ENCODE measurements at places on chromosomes 7 and 10.

DNA sequence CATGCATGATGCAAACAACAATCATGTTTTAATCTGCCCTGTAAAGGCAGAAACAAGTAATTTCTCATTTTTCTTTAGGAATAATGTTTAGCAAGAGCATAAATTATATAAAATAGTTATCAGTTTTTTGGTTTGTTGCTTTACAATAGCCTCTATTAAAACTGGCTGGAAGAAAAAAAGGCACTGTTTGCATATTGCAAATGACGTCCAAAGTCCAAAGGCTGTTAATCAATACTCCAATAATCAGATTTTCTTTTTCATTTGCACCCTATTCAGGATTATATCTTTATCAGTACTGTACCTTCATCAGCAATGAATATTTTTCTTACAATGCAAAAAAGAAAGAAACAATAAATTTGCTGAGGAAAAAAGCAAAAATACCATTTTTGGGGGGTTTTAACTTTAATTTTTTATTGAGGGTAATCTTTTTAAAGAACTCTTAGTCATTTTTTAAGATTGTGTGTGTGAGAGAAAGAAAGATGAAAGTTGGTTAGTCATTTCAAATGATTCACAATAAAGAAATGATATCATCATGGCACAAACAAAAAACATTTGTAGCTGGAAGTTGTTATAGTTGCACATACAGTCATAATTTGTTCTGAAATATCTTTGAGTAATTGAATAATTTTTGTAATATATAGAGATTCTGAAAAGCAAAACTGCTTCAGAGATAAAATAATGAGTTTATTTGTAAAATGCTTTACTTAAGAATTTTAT, 44.4 kb upstream of the AKR1C2 start:
- no peak for DNase-seq

GRCh38 chr7:17422966-17423365, 124.5 kb downstream of the AHR start:
- DNase-seq, result no peak

GRCh38 chr10:99765672-99766301, 16.7 kb upstream of the ABCC2 start:
- DNase-seq, result no peak

GRCh38 chr7:18287482-18287881, 208.1 kb upstream of the HDAC9 start:
- DNase-seq, result no peak

GRCh38 chr7:104650991-104651640, 322.7 kb downstream of the LHFPL3 start:
- no peak for DNase-seq

DNA sequence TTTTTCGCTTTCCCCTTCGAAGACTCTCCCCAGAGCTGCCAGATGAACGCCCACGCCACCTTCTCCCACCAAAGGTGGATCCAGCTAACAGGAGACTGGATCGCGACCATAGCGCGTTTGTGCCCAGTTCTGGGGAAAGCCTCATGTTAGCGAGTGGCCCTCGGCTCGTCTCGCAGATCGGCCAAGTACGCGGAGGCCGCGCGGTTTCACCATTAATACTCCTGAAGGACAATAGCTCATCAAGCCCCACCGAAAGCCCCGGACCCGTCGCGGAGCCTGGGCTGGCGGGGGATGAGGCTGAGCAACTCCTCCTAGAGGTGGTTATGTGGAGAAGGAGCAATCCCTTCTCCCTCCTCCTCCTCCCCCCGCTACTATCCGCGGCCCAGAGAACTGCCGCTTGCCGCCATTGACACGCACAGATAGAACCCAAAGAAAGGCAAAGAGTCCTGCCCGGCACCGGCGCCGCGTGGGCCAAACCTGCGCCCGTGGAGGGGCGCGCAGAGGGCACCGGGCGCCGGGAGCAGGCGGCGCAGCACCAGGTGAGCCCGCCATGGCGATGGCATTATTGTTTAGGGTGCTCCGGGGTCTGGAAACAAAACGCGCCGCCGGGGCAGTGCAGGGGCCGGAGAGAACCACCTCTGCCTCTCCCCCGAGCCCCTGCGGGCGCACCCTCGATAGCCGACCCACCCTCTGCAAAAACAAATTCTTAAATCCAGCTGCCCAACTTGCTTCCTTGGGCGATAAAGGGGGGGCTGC, at the start of gene MACROH2A2:
Gene MACROH2A2 (plus strand): TSS at position 385 of the 756 bp plus-strand sequence. CDS start 22,813 bp downstream, outside the sequence.
- no peak for DNase-seq

DNA sequence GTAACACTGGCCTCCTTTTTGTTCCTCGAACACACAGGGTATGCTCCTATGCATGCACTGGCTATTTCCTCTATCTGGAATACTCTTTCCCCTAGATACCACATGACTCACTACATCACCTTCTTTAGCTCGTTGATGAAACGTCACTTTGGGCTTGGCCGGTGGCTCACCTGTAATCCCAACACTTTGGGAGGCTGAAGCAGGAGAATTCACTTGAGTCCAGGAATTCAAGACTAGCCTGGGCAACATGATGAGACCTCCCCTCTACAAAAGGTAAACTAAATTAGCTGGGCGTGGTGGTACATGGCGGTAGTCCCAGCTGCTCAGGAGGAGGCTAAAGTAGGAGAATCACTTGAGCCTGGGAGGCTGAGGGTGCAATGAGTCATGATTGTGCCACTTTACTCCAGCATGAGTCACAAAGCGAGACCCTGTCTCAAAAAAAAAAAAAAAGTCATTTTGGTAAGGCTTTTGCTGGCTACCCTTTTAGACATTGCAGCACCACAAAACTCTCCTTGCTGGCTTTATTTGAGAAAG, 14.5 kb downstream of the ANKIB1 start:
- no peak for DNase-seq

- no peak for DNase-seq
Observed at GRCh38 chr7:12941512-12941911, 254.1 kb downstream of the ARL4A start.

DNA sequence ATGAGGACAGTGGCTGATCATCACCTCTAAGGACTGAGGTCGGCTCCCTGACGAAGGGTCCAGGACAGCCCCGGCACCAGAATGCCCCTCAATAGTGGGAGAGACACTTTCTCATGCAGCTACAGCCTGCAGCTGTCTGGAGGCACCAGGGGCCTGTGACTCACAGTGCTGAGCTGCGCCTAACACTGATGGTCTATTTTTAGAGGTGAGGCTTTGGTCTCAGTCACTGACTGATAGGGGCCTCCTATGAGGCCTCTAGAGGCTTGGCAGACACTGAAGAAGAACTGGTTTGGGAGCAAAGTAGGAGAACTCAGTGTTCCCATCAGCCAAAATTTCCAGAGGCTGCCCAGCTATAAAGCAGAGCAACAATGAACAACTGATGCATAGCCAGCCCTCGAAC, 130.1 kb downstream of the COBL start:
- no peak for DNase-seq

- DNase-seq, result no peak
Observed at GRCh38 chr10:103552856-103553742, 59.6 kb downstream of the NEURL1 start.

DNA sequence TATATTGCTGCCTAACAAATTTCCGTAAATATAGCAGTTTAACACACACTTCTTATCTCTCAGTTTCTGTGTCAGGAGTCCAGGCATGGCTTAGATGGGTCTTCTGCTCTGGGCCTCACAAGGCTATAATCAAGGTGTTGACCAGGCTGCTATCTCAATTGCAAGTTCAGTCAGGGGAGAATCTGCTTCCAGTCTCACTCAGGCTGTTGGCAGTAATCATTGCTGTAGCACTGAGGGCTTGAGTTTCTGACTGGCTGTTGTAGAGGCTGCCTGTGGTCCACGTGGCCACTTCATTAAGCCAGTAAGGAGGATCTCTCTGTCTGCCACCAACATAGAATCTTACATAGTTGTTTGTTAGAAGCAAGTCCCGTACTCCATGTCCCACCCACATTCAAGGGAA, 138.4 kb downstream of the ST7 start:
- no peak for DNase-seq

DNA sequence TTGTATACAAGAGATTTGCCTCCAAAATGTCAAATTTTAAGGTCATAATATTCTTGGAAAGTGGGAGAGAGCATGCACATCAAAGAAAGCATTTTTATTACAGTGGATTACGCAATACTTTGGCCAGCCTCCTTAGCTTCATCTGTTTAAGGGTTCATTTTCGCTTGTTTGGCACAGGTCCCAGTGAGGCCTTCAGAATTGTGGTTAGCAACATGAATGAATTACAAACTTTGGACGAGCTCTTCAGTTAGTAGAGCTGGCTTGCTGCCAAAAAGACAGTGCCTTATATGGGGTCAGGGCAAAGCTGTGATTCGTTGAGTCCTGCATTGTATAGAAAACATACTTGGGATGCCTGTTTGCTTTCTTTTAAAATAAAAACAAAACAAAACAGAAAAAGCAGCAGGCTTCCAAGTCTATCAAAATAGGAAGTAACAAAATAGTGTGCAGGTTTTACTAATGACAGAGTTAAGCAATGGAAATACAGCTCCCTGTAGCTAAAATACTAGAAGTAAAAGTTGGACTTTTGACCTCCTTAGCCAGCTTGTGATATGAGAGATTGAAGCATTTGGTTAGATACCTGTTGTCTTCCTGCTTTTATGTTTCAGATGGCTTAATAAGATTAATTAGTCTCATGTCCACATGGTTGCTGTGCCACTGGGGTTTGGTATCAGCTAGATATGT, 190.8 kb downstream of the MLLT10 start:
- peak; percentile 72 for DNase-seq

DNA sequence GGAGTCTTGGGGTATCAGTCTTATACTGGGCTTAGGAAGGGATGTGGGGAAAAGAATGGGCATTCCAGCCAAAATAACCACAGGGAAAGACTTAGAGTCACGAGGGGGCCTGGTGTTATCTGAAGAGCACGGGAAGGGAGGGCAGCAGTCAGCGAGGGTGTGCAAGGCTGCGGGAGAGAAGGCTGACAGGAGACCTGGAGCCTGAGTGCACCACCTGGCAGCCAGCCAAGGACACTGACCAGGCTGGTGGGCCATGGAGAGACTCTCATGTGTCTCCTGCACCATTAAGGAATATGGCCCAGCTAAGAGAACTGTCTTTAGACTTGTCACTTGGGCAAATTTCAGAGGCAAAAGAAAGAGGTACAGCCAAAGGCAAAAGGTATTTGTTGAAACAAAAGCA, 69.6 kb downstream of the PKD1L1 start:
- DNase-seq, result no peak

DNA sequence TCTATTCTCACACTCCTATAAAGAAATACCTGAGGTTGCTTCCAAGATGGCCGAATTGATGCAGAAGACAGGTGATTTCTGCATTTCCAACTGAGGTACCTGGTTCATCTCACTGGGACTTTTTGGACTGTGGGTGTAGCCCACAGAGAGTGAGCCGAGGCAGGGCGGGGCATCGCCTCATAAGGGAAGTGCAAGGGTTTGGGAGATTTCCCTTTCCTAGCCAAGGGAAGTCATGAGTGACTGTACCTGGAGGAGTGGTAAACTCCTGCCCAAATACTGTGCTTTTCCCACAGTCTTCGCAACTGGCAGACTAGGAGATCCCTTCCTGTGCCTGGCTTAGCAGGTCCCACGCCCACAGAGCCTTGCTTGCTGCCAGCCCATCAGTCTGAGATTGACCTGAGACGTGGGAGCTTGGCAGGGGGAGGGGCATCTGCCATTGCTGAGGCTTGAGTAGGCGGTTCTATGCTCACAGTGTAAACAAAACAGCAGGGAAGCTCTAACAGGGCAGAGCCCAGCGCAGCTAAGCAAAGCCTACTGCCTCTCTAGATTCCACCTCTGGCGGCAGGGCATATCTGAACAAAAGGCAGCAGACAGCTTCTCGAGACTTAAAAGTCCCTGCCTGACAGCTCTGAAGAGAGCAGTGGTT, 152.2 kb downstream of the ARL4A start:
- DNase-seq, result no peak

- no peak for DNase-seq
Observed at GRCh38 chr7:72409638-72410015, 2.5 kb downstream of the CALN1 start.

DNA sequence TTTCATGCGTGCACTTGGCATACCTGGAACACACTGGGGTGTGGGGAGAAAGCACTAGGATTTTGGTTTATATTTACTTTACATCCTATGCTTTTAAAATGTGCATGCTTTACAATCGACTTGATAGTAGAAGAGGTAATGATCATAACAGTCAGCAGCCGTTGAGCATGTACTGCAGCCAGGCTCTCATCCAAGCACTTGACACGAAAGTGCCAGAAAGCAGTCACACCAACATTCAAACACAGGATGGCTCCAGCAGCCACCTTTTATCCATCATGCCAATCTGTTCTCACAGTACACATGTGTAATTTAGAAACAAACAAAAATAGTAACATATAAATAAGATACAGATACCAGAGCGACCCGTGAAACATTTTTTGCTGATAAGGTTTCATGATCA, 1.2 kb upstream of the FAM241B start:
- no peak for DNase-seq

DNA sequence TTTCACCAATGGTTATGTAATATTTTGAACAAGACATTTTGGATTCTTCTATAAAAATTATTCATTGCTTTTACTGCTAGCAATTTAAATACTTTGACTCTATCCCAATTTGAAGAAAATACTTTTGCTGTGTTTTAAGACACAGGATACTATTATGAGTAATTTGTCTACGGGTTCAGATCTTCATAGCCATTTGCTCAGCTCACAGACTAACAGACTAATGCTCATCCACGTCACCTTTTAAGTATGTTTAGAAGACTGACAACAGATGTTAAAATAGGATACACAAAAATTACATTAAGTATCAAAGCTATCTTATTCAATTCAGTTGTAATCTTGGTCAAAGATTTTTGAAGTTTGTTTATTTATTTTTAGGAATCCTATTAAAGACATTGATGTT, 251.3 kb upstream of the CHRM2 start:
- DNase-seq, result no peak

GRCh38 chr7:42233171-42233570, 3.8 kb downstream of the GLI3 start:
- no peak for DNase-seq

DNA sequence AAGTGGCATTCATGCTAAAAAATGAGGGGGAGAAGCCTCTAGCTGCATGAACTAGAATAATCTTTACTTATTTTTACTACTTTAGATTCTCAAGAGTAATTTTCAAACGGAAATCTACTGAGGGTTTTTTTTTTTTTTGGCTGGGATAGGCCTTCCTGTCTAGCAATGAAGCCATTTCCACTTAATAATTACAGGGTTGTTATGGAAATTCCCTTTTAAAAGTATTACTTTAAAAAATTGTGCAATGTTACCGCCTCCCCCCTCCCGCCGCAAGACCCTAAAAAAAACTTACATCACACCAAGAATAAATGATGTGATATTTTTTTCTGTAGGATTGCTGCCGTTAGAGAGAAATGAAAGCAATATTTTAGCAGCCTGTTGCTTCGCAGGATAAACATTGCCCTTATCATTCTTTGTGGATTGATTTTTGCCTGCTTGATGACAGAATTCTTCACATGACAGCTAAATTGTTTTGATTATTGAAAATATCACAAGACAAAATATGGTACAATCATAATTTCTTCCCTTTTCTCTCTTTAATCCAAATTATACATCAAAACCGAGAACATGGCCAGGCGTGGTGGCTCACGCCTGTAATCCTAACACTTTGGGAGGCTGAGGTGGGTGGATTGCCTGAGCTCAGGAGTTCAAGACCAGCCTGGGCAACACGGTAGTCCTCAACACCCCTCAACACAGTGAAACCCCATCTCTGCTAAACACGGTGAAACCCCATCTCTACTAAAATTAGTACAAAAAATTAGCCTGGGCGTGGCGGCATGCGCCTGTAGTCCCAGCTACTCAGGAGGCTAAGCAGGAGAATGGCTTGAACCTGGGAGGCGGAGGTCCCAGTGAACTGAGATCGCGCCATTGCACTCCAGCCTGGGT, 32.8 kb downstream of the ARL4A start:
- peak; percentile 60 for DNase-seq

- no peak for DNase-seq
Observed at GRCh38 chr10:96857301-96858012, 25.4 kb downstream of the LCOR start.

Measured in CD14-positive monocyte (primary cell).